ENCODE measurements at places on chromosomes 4 and X.

GRCh38 chrX:136025091-136025490, 39.9 kb downstream of the SLC9A6 start:
- no peak for DNase-seq

DNA sequence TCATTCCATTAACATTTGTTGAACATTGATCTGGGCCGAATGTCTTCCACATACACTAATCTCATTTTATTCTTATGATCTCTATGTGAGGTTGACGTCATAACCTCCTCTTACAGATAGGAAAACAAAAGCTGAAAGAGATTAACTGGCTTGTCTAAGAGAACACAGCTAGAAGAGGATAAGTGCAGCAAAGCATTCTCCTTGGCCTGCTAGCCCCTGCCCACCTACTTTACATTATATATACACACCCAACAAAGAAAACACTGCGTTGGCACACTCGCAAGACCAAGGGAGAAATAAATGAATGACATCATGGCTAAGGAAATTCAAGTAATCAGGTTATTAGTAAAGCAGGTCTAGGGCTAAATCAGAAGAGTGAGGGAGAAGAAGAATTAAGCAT, 138.4 kb downstream of the PARM1 start:
- no peak for DNase-seq

DNA sequence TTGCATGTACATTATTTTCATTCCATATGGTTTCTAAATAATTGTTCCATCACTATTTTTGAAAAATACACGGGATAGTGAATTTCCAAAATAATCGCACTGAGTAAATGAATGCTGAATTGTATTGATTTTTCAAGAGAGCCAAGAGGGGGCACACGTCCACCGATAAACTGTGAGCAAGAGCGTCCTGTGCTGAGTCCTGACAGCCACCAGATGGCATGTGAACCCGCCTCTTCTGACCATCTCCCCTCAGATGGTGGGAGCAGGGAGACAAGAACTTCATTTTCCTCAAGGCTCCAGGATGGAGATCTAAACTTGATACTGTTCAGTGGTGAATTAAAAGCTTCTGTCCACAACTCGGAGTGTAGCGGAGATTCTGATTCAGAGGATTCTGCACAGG, 30.6 kb upstream of the IL9R start:
- peak; percentile 49 for DNase-seq

- DNase-seq: no peak
Measured at GRCh38 chr4:164304101-164304639, 449.8 kb upstream of the SMIM31 start.

- no peak for DNase-seq
Measured at GRCh38 chr4:164871673-164872072, 5.3 kb upstream of the APELA start.

- no peak for DNase-seq
Measured at GRCh38 chrX:151030845-151031244, 47.7 kb downstream of the HMGB3 start.

- DNase-seq: no peak
Measured at GRCh38 chrX:140933874-140934655, 68.3 kb upstream of the SPANXB1 start.

- DNase-seq: no peak
Measured at GRCh38 chr4:121030131-121030530, 42.2 kb downstream of the NDNF start.

- DNase-seq: no peak
Measured at GRCh38 chrX:138740341-138740740, 28.8 kb upstream of the FGF13 start.

DNA sequence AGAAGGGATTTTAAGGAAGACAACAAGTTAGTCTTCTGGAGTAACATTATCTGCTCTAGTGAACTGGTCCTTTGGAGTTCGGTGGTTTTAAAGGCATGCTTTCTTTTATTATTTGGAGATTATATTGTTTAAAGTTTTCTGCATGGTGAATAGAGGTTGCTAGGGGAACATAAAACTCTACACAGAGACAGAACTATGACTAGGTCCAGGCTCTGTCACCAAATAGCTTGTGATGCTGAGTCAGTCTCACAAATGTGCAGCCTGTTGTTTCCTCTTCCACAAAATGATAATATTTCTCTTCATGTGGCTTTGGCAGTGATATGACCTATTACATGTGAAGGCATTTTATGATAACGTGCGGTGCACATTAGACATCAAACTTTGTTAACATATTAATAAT, 132.6 kb downstream of the PACRGL start:
- no peak for DNase-seq

DNA sequence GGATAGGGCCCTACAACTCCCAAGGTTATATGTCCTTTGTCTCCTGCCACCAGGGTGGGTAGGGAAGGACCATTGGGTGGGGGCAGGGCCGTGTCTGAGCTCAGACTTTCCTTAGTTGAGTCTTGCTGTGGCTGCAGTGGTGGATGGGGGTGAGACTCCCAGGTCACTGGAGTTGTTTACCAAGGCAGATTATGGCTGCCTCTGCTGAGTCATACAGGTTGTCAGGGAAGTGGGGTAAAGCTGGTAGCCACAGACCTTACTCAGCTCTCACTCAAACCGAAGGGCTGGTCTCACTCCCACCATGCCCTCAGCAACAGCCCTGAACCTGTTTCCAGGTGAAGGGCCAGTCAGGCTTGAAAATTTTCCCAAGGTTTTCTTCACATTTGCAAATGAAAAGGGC, 58.8 kb upstream of the FAAH2 start:
- DNase-seq: no peak

- no peak for DNase-seq
Measured at GRCh38 chrX:111360839-111361238, 51.2 kb downstream of the DCX start.

GRCh38 chr4:153539422-153539821, 73.3 kb downstream of the TMEM131L start:
- no peak for DNase-seq

DNA sequence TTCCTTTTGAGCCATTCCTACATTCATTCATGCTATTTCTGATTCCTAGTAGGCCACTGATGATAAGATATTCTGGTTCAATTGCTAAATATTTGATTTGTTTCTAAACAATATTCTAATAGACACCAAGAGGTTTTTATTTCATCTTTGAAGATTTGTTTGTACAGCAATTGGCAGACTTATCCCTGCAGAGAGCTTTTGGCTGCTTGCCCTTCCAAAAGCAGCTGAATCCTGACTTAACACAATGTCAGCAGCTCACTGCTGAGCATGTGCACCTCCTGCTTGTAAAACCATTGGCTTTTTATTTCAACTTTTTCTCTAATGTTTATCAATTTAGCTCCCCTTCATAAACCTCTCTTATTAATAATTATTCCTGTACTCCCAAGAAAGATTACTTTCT, 45.3 kb downstream of the MMRN1 start:
- DNase-seq: no peak

DNA sequence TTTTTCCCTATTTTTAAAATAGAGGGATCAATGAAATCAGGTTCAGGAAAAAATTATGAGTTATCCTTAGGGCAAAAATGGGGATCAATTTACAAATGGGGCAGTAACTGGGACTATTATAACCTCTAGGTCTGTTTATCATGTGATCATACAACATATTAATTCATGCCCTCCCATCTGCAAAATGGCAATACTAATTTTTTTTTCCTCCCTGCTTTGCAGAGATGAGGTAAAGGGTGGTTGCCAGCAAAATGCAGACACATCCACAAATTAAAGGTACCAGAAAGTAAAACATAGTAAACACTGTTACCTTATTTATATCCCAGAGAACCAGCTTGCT, 467 bp downstream of the HSD17B11 start:
- peak; percentile 17 for DNase-seq

- DNase-seq: no peak
Measured at GRCh38 chrX:121579016-121579760, 531.8 kb downstream of the GLUD2 start.

Data from thymus (tissue), 14 donors.